Lung (tissue), 17 donors: ENCODE measurements at places on chromosomes 4 and X. TPM values are rescaled to one million over a fixed set of nuclear protein-coding genes. Genes with fewer than 3 reads are reported as not detected.

The TSPAN7 gene
- 52.4 TPM for total RNA-seq

The MAD2L1 gene
- total RNA-seq = 3.1 TPM

The FAM236C gene
- not detected for total RNA-seq

The SLC39A8 gene
- 285 TPM for total RNA-seq

The GAGE2A gene
- 0.52 TPM for total RNA-seq

The DLG3 gene
- 26.7 TPM for total RNA-seq

The HMGN5 gene
- 6.0 TPM for total RNA-seq

The CT45A10 gene
- not detected for total RNA-seq

The PTCHD1 gene
- 0.48 TPM for total RNA-seq

The ADH7 gene
- 5.4 TPM for total RNA-seq

The ZIC3 gene
- total RNA-seq = not detected

The COL4A5 gene
- 253 TPM for total RNA-seq

The UGT2A1 gene
- total RNA-seq = not detected

The ARHGAP24 gene
- 30.8 TPM for total RNA-seq

The ZNF330 gene
- 33.8 TPM for total RNA-seq

The CPEB2 gene
- total RNA-seq = 29.9 TPM

The PAK3 gene
- total RNA-seq = 1.4 TPM

The ADGRG2 gene
- total RNA-seq = 1.3 TPM

The PPARGC1A gene
- total RNA-seq = 8.6 TPM

The SHOX gene
- total RNA-seq = not detected

The DOK7 gene
- 2.7 TPM for total RNA-seq

The BEX1 gene
- 2.1 TPM for total RNA-seq

The ANKRD17 gene
- total RNA-seq = 74.4 TPM

The DEFB131A gene
- not detected for total RNA-seq

The RHOH gene
- 12.9 TPM for total RNA-seq
